Hematopoietic multipotent progenitor cell (in vitro differentiated cells): ENCODE measurements at places on chromosomes 1 and 21. TPM values are rescaled to one million over a fixed set of nuclear protein-coding genes. Genes with fewer than 3 reads are reported as not detected.

DNA sequence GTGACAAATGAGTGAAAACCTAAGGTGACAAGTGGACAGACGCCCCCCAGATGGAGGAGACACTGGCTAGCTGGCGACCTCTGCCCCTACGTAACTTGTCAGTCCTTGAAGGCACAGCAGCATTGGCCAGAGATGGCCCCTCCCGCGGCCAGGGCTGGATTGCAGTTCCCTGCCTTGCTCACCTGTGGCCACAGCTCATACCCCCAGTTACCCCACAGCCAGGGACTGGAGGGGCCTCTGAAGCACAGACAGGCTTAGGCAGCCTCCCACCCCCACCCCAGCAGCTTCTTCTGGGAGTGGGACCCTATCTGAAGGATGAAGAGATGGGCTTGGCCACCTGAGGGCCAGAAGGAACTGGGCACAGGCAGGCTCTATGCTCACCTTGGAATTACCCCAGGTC is 3.7 kb downstream of the HES3 start:
- DNase-seq, result no peak

DNA sequence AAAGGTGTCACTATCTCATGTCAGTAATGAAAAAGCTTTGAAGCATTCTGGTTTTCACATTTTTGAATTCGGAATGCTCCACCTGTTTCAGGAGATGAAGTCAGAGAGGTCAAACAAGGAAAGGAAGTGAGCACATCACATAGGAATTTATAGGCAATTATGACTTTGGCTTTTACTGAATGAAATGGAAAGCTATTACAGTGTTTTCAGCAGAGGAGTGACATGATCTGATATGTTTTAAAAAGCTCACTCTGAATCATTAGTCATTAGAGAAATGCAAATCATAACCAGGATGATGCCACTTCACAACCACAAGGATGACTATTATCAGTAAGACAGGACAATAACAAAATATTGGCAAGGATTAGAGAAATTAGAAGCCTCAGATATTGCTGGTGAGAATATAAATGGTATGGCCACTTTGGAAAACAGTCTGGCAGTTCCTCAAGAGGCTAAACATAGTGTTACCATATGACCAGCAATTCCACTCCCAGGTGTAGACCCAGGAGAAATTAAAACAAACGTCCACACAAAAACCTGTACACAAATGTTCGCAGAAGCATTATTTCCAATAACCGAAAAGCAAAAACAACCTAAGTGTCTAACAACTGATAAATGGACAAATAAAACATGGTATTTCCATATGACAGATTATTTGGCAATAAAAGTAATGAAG is 7.5 kb downstream of the TAF1A start:
- DNase-seq, result no peak

DNA sequence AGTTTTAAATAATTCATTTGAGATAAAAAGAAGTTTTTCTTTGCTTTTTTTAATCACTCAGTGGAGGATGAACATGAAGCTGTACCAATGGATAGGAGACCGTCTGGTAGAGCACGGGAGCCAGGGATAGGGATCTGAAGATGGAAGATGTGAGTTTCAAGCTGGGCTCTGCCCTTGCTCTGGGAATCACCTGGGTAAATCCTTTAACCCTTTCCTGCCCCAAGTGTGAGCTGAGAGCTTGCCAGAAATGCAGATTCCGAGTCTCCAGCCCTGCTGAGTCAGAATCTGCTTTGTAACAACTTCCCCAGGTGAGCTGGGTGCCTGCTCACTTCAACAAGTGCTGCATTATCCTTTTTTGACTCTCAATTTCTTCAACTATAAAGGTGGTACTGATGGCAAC is 44.1 kb downstream of the ERG start:
- no peak for DNase-seq

DNA sequence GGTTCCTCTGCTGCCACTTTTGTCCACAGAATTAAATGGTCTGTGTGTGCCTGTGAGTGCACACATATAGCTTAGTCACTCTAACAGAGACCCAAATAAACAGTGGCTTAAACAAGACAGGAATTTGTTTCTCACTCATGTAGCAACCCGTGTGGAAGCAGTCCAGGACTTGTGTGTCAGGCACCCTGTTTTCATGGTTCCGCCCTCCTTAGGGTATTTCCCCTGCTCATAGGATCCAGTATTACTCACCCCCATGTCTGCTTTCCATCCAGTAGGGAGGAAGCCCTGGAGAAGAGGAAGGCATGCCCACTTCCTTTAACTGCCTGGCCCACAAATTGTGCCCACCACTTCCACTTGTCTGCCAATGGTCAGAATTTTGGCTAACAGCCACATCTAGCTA is 41.3 kb upstream of the TACSTD2 start:
- peak; percentile 73 for DNase-seq

DNA sequence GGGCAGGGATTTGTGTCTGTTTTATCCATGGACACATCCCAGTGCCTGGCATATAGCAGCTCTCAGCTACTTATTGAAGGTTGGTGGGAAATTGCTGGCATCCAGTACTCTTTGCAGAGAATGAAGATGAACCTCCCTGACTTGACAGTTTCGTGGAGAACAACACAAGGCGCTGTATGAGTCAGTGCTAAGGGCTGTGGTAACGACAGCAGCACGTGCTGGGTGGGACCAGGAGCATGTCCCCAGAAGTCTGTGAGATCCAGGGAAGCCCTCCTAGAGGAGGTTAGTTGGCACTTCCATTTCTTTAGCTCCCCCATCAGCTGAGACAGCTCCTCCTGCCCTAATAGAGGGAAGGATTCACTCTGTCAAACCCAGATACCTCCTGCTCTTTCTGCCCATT is 25.9 kb upstream of the IL19 start:
- no peak for DNase-seq

The KCNC4 gene
- total RNA-seq, result 5.7 TPM
